ENCODE measurements at places on chromosomes 3 and 15.

- H3K27ac ChIP-seq, result no peak overlapping the region
- DNase-seq, result no peak
- no peaks in the 10 kb centered on the region for H3K4me1 ChIP-seq
- no peaks in the 10 kb centered on the region for H3K36me3 ChIP-seq
Measured at GRCh38 chr3:123660900-123661299, 76.0 kb upstream of the HACD2 start.

DNA sequence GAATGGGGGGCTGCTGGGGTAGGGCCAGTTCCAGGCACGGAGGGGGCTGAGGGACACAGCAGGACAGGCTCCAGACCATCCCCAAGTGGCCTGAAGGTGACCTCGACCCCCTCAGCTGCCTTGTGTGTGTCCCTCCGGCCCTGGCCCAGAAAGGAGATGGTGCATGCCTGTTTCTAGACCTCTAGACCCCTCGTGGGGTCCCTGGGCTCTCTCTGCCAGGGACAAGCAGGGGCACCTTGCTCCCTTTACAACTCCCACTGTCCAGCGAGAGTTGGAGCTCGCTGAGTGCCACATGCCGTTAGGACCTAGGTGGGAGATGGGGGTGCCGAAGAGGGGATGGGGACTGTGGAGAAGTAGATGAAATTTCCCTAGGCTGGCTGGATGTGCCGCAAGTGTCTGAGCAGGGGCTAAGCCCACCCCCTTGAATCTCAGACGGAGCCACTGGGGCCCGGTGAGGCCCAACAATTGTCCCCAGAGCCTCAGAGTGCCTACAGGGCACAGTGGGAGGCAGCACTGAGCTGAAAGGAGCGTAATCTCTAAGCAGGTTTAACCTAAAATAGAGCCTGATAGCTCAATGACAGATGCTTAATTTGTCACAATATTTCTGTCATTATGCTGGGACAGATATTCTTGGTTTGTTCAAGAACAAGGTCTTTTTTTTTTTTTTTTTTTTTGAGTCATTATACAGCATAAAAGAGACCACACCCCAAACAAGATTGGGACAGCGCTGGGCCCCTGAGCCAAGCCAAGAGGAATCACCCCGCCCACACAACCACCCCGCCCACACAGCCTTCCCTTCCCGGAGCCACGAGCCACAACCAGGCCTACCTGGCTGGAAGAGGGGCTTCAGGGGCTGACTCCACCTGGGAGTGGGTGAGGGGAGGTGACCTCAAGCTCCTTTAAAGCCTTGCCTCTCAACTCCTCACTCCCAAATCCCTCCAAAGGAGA lies 23.6 kb upstream of the KLF13 start:
- no peaks in the 10 kb centered on the region for H3K27me3 ChIP-seq
- H3K4me1 ChIP-seq, result peaks cover 5% of the 10 kb centered on the region
- no peaks in the 10 kb centered on the region for H3K36me3 ChIP-seq
- no peak for DNase-seq
- H3K4me3 ChIP-seq, result no peak overlapping the region

DNA sequence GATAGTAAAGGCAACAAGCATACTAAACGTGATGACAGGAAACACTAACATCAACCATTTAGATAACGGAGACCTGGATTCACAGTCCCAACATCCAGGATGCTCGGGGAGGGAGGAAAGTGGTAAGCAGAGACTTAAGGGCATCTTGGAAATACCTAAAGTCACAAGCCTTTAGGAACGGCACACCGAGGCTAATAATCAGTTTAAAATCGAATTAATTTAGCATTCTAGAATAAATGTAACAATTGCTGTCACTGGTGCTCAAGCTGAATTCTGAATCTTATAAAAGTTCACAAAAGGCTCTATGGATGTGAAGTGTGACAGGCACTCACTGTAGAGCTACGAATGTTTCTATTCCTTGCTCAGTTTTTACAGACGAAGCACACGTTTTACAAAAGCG lies 1.3 kb downstream of the CD47 start:
- H3K27me3 ChIP-seq, result no peaks in the 10 kb centered on the region
- no peak for DNase-seq
- H3K27ac ChIP-seq, result no peak overlapping the region
- peaks cover 31% of the 10 kb centered on the region for H3K4me1 ChIP-seq
- peaks cover 10% of the 10 kb centered on the region for H3K36me3 ChIP-seq
- no peak overlapping the region for H3K4me3 ChIP-seq

- DNase-seq, result no peak
- H3K27me3 ChIP-seq, result no peaks in the 10 kb centered on the region
- no peaks in the 10 kb centered on the region for H3K36me3 ChIP-seq
- no peak overlapping the region for H3K27ac ChIP-seq
- no peak overlapping the region for H3K4me3 ChIP-seq
Measured at GRCh38 chr3:75136100-75136897, 521.8 kb upstream of the CNTN3 start.

- DNase-seq, result peak; percentile 56
- H3K27me3 ChIP-seq, result no peaks in the 10 kb centered on the region
- H3K4me1 ChIP-seq, result peaks cover 6% of the 10 kb centered on the region
- no peak overlapping the region for H3K4me3 ChIP-seq
- H3K27ac ChIP-seq, result no peak overlapping the region
- H3K36me3 ChIP-seq, result no peaks in the 10 kb centered on the region
Measured at GRCh38 chr3:123339302-123339701, 109.6 kb downstream of the ADCY5 start.

GRCh38 chr3:194518652-194519051 lies 31.9 kb upstream of the ATP13A3 start:
- H3K27me3 ChIP-seq, result peaks cover 4% of the 10 kb centered on the region
- no peak overlapping the region for H3K4me3 ChIP-seq
- DNase-seq, result no peak
- no peaks in the 10 kb centered on the region for H3K36me3 ChIP-seq
- no peak overlapping the region for H3K27ac ChIP-seq

GRCh38 chr3:188956839-188957489 lies 214.8 kb upstream of the TPRG1 start:
- peaks cover 9% of the 10 kb centered on the region for H3K4me1 ChIP-seq
- no peaks in the 10 kb centered on the region for H3K27me3 ChIP-seq
- H3K27ac ChIP-seq, result peak overlapping the region; percentile 98
- DNase-seq, result no peak
- H3K36me3 ChIP-seq, result no peaks in the 10 kb centered on the region

GRCh38 chr3:46564190-46565021 lies 1.7 kb downstream of the LRRC2 start:
- H3K36me3 ChIP-seq, result no peaks in the 10 kb centered on the region
- H3K27ac ChIP-seq, result no peak overlapping the region
- H3K4me1 ChIP-seq, result peaks cover 10% of the 10 kb centered on the region
- no peak overlapping the region for H3K4me3 ChIP-seq

- peaks cover 34% of the 10 kb centered on the region for H3K4me1 ChIP-seq
- H3K36me3 ChIP-seq, result peaks cover 10% of the 10 kb centered on the region
- peak; percentile 94 for DNase-seq
- no peaks in the 10 kb centered on the region for H3K27me3 ChIP-seq
Measured at GRCh38 chr3:101779047-101779821, at the start of gene NXPE3. NXPE3 (plus strand) TSS chr3:101779211; CDS start chr3:101785597, 6,386 bp downstream.

DNA sequence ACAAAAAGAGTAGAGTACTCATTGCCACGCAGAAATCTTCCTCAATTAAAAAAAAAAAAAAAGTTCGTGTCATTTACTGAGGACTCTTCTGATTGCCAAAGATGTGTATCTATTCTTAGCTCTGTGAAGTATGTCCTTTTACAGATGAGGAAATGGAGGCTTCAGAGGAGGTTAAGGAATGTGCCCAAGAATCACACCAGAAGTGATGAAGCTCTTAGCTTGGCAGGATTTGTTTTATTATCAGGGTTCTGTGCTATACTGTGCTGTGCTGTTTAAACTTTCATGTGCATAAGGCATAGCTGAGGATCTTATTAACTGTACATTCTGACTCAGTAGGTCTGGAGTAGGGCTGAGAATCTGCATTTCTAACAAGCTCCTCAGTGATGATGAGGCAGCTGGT lies 665.2 kb upstream of the ADAMTS9 start:
- no peak overlapping the region for H3K27ac ChIP-seq
- peaks cover 7% of the 10 kb centered on the region for H3K27me3 ChIP-seq
- no peaks in the 10 kb centered on the region for H3K36me3 ChIP-seq
- H3K4me1 ChIP-seq, result no peaks in the 10 kb centered on the region

GRCh38 chr3:16739541-16740105 lies 134.4 kb upstream of the DAZL start:
- H3K27ac ChIP-seq, result no peak overlapping the region
- H3K4me1 ChIP-seq, result peaks cover 2% of the 10 kb centered on the region
- H3K36me3 ChIP-seq, result peaks cover 17% of the 10 kb centered on the region
- peaks cover 2% of the 10 kb centered on the region for H3K27me3 ChIP-seq

DNA sequence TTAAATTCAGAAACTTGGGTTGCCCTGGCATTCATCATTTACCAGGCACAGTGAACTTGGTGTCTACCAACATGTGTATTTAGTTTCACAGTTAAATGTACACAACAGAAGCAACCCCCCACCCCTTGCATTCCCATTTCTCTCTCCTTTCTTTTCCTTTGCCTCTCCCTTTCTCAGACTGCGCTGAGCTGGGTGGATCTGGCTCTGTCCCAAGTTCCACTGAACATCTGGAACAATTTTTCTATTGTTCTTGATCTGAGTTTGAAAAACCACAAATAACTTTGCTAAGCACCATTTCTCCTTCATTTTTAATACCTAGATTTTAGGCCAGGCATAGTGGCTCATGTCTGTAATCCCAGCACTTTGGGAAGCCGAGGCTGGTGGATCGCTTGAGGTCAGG lies 242.2 kb downstream of the ABHD5 start:
- DNase-seq, result no peak
- H3K27me3 ChIP-seq, result peaks cover 30% of the 10 kb centered on the region
- no peak overlapping the region for H3K27ac ChIP-seq
- H3K36me3 ChIP-seq, result peaks cover 6% of the 10 kb centered on the region
- H3K4me1 ChIP-seq, result no peaks in the 10 kb centered on the region

- no peak overlapping the region for H3K27ac ChIP-seq
- no peak overlapping the region for H3K4me3 ChIP-seq
- H3K4me1 ChIP-seq, result no peaks in the 10 kb centered on the region
- peaks cover 15% of the 10 kb centered on the region for H3K27me3 ChIP-seq
- DNase-seq, result no peak
- H3K36me3 ChIP-seq, result no peaks in the 10 kb centered on the region
Measured at GRCh38 chr3:127997016-127997415, 55.2 kb upstream of the SEC61A1 start.

DNA sequence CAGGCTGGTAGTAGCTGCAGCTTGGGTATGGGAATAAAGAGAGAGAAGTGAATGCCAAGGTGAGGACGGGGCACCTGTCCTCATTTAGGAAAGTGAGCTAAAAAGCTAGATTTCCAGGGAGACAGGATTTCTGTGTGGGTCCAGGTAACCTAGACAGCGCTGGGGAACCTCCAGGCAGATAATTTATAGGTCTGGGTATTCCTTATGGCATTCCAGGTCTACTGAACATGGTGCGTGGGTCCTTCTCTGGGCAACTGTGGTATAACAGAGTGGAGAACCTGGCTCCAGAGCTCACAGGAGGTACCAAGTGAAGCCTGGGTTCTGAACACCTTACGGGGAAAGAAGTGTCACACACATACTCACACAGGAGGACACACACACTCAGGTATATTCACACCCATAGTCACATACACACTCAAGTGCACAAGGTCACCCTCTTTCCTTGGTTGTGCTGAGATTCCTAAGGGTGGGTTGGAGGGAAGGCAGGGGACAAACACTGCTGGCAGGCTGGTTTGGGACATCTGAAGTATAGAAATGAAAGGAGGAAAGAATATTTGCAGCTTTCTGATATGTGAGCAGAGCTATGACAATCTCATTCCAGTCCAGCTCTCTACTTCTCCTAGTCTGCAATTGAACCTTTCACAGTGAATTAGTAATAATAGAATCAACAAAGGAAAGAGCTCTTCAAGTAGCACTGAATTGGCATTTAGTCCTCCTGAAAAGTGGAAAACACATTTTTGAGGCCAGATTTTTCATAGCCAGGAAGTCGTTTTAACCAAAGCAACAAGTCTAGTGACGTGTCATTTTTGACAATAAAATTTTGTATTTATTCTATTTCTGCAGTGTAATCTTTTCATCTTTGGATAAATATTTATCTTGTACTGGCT lies 37.4 kb upstream of the ITGA11 start:
- H3K27ac ChIP-seq, result no peak overlapping the region
- H3K4me3 ChIP-seq, result no peak overlapping the region
- H3K36me3 ChIP-seq, result no peaks in the 10 kb centered on the region
- no peaks in the 10 kb centered on the region for H3K4me1 ChIP-seq
- DNase-seq, result no peak

GRCh38 chr3:2770451-2770850 lies 339.7 kb downstream of the IL5RA start:
- H3K36me3 ChIP-seq, result no peaks in the 10 kb centered on the region
- no peak overlapping the region for H3K4me3 ChIP-seq
- no peak overlapping the region for H3K27ac ChIP-seq
- DNase-seq, result no peak

DNA sequence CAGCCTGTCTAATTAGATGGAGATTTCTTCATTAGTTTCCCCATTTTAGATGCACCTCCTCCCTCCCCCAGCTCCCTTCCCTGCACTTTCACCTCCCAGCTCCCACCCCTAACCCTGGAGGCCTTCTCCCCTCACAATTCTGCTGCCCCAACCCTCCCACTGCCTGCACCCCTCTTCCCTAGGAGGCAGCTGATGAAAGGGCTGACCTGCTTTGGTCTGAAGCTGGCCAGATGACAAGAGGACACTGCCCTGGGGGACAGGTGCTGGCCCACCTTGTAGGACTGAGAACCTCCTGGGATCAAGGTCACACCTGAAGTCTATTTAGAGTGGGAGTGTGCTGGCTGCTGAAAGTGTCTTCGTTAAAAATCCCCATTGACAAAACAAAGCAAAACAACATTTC lies 259.4 kb downstream of the TLE3 start:
- H3K36me3 ChIP-seq, result no peaks in the 10 kb centered on the region
- no peaks in the 10 kb centered on the region for H3K4me1 ChIP-seq
- no peak overlapping the region for H3K4me3 ChIP-seq
- no peak overlapping the region for H3K27ac ChIP-seq
- no peaks in the 10 kb centered on the region for H3K27me3 ChIP-seq

- DNase-seq, result no peak
- H3K27ac ChIP-seq, result no peak overlapping the region
- peaks cover 48% of the 10 kb centered on the region for H3K27me3 ChIP-seq
- H3K4me1 ChIP-seq, result peaks cover 12% of the 10 kb centered on the region
- no peak overlapping the region for H3K4me3 ChIP-seq
- no peaks in the 10 kb centered on the region for H3K36me3 ChIP-seq
Measured at GRCh38 chr3:186694288-186695032, 22.7 kb upstream of the KNG1 start.

DNA sequence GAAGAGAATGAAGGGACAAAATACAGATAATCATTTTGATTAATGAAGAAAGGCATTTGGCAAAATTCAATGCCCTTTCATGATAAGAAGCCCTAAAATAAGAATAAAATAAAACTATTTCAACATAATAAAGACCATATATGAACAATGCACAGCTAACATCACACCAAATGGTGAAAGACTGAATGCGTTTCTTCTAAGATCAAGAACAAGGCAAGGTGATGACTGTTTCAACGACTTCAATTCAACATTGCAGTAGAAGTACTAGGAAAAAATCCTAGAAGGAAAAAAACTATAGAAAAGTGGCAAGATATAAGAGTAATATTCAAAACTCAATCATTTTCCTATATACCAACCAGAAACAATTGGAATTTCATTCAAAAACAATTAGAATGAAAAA lies 280.1 kb upstream of the GRM7 start:
- H3K27me3 ChIP-seq, result no peaks in the 10 kb centered on the region
- no peak overlapping the region for H3K4me3 ChIP-seq
- peaks cover 6% of the 10 kb centered on the region for H3K36me3 ChIP-seq

Measured in natural killer cell treated with Interleukin-12 subunit alpha and Interleukin-12 subunit beta and Interleukin-15 and Interleukin-18, amount 100 ng/mL, for 72 hours (primary cell).